Activated B cell treated with CpG ODN at 0.5 μM for 24 hours (primary cell): ENCODE measurements at places on chromosomes 2 and 18.

GRCh38 chr2:240269886-240270285, 129.4 kb upstream of the OTOS start:
- DNase-seq = no peak

DNA sequence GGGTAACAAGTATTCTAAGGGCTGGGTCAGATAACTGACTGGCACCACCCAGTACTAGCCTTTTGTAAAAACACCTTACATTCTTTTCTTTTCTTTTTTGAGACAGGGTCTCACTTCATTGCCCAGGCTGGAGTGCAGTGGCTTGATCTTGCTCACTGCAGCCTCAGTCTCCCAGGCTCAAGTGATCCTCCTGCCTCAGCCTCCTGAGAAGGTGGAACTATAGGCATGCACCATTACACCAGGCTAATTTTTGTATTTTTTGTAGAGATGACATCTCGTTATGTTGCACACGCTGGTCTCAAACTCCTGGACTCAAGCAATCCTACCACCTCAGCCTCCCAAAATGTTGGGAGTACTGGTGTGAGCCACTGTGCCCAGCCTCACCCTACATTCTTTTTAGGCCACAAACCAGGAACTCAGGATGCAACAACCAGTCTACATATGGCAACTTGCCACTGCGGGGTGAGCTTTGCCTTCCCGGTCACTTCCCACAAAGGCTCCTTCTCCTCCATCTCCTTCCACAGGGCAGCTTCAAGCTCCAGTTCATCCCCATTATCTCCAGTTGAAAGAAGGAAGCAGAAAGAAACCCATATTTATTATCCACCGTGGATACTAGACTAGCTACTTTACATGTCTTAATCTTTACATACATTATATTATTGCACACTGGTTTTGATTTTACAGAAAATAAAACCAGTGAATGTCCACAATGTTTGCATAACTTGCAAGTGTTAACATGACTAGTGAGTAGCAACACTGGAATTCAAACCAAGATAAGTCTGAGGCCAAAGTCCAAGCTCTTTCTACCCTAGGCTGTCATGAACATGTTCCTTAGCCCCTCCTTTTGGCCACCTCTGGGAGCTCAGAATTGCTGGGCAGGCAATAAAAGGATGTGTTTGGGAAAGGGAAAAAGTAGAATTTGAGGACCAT, 23.7 kb upstream of the AP1S3 start:
- DNase-seq = no peak

DNA sequence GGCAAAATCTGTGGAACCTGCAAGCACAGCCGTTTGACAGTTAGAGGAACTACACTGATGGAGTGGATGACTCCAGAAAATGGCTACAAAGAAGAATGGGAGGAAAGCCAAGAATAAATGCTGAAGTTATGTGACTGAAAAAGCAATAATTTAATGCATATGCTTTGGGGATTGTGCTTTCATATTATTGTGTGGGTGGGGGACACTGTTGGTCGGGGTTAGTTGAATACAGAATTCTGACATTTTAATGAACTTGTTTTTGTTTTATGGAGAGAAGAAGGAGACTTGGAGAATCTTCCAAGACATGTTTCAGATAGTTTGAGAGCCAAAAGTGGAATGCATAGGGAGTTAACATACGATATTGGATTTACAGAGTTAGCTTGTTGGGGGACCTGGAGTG, 68.5 kb downstream of the NRP2 start:
- no peak for DNase-seq

DNA sequence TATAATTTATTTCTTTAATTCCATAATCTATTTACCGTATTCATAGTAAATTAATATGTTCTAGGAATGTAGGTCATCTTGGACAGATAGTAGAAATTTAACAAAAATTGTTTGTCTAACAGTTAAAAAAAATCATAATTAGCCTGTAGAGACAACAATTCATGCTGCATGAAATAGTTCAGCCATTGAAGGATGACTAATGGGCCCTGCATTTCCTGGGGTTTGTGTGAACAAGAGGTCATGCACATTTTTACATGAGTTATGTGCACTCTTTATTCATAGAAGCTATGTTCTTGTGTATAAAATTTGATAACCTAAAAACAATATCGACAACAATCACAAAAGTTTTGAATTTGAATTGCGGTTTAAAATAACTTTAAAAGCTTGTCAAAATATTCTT, 1663.6 kb downstream of the SUCLG1 start:
- DNase-seq = no peak

- no peak for DNase-seq
These were observed 480.6 kb upstream of the HS6ST1 start for GRCh38 chr2:128799284-128799552.
